GM13976 (cell line): ENCODE measurements at places on chromosomes 6 and 20.
A peak's percentile ranks its signal among the peaks of the same experiment; 100 is the strongest.

GRCh38 chr6:72661411-72661810, 39.5 kb downstream of the KCNQ5 start:
- DNase-seq: no peak

DNA sequence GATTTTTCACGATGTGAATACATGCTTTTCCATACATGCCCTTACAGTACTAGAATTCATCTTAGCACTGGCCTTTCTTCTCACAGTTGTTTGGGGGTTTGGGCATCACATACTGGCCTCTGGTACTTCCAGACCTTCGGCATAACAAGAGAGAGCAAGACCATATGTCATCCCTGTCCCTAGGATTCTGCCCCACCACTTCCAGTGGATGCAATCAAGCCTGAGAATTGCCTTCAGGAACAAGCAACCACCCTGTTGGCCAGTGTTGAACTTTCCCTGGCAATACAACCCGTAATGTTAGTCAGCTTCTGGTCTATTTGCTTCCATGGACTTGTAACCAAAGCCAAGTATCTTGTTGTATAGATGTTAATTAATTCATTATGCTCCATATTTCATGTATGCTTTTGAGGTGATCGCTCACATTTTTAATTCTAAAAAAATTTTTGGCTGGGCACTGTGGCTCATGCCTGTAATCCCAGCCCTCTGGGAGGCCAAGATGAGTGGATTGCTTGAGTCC, 15.4 kb upstream of the SLPI start:
- no peak for DNase-seq

GRCh38 chr20:59525500-59526241, 78.7 kb upstream of the PHACTR3 start:
- peak; percentile 64 for DNase-seq

GRCh38 chr20:4151991-4152695, 136.8 kb upstream of the RNF24 start:
- no peak for DNase-seq

DNA sequence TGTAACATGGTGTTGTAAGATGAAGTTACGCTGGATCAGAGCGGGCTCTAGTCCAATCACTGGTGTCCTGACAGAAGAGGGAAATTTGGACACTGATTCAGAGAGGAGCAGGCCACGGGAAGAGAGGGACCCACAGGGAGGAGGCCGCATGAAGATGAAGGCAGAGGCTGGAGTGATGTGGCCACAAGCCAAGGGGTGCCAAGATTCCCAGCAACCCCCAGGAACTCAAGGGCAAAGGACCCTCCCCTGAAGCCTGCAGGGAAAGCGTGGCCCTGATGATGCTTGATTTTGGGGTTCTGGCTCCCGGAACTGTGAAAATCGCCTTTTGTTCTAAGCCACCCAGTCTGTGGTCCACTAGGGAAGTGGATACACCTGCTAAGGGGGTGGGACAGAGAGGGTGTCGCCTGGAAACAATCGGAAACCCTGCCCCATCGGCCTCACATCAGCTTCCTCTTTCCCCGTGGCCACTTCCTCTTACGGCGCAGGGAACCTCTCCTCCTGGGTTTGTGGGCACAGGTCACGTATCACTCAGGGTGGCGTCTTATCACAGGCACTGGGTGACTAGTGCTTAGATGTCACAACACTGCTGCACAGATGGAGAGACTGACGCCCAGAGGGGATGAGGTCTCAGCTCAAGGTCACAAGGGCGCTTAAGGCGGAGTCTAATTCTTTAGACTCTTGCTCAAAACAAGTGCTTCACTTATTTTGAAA, 58.0 kb downstream of the SULF2 start:
- peak; percentile 78 for DNase-seq
